Stimulated activated CD4-positive, alpha-beta T cell treated with anti-CD3 and anti-CD28 coated beads, Interleukin-1b, Interleukin-23, amount 100 ng/mL, for 4 hours (primary cell): ENCODE measurements at places on chromosomes 5 and 9.

DNA sequence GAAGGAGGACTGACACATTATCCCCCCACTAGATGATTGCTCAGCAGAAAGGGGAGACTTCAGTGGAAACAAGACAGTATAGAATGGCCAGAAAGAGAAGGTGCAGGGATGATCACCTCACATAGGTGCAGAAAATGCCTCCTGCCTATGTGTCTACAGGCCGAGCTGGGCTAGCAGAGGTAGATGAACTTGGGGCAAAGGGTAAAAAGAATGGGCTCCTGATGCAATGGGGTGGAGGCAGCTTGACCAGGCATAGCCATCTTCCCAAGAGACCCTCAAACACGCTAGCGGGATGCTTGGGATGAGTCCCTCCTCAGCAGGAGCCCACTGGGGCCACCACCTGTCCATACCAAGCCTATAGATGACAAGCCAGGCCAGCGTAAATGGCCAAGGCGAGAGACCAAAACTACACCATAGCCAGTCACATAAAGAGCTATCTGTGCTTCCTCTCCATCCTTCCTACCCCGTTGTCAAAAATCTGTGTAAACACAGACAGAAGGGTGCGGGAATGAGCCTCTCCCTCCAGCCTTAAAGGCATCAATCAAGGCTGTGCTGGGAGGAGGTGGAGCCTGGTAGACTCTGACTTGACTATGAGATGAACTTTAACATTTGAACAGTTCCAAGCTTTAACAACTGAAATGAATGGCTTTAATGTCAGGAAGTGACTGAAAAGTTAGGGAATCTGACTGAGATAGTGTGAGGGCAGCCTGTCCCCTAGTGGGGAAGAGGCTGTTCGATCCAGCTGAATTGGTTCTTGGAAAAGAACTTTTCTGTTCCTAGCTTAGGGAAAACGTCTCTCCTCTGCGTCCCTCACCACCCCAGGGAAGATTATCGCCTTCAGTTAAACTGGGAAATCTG, 10.4 kb downstream of the C9orf152 start:
- no peak for DNase-seq

DNA sequence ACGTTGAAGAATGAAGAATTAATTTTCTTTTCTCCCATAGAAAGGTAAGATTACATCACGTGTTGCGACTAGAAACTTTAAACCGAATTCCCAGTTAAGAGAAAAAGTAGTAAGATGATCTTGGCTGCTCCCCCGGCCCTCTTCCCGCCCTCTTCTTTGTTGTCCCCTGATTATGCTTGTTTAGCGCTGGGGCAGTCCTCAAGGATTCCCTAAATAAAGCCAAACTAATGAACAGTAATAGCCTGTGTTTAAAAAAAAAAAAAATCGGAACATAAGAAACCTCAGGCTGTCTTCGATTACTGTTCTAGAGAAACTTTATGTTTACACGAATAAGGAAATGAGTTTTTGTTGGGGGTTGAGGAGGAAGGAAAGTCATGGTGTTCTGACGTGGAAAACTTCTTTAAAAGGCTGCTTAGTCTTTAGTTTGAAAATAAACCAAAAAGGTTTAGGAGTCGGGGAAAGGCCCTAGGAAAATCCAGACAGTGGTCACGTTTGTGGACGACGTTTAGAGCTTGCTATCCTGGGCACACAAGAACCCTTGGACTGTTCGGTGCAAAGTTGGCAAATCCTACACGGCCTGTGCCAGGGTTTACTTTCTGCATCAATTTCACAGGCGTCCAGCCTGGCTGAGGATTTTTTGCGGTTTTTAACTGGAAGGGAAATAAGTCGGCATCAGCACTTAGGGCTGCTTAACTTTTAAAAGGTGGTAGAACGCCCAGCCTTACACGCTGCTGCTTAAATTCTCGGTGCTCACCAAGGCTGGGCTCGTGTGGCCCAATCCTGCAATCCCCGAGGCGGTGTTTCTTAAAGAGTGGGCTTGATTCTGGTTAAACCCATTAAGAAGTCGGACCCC, 1.1 kb upstream of the MAT2B start:
- peak; percentile 12 for DNase-seq

- DNase-seq, result no peak
Measured at GRCh38 chr9:134335486-134336220, 9.4 kb downstream of the RXRA start.

DNA sequence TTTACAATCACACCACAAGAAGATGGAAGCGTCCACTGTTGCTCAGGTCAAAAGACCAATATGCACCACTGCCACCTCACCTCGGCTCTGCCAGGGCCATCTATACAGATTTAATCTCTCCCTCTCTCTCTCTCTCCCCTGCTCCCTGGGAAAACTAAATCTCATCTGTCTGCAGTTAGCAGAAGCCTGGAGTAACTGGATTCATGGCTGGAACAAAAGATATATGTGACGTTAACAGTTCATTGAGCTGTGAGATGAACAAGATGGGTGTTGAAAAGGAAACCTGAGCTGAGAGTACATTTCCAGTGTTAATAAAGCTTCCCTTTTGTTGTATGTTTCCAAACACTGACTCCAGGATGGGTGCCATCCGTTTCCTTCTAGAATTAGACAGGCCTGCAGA, 369.7 kb downstream of the CDK5RAP2 start:
- DNase-seq, result no peak

DNA sequence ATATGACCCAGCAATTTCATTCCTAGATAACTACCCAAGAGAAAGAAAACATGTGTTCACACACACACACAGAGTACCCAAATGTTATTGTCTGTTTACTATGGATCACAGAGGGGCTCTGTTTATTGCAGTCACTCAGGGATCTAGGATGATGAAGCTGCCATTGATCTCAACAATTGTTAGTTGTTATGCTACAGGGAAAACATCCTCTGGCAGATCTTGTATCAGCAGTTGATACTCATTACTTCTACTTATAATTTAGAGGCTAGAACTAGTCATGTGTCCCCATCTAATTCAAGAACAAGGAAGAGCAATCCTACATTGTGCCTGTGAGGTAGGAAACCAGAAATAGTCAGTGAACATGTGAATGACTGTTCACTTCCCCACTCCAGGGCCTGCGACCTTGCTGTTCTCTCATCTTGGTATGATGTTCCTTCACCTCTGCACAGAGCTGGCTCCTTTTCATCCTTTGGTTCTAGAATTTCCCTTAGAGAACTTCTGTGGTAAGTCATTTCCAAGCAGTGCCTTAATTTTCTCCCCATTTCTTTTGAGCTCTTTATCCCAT, 30.3 kb downstream of the NMUR2 start:
- DNase-seq, result no peak

GRCh38 chr5:77305956-77306355, 95.5 kb downstream of the PDE8B start:
- DNase-seq, result no peak

DNA sequence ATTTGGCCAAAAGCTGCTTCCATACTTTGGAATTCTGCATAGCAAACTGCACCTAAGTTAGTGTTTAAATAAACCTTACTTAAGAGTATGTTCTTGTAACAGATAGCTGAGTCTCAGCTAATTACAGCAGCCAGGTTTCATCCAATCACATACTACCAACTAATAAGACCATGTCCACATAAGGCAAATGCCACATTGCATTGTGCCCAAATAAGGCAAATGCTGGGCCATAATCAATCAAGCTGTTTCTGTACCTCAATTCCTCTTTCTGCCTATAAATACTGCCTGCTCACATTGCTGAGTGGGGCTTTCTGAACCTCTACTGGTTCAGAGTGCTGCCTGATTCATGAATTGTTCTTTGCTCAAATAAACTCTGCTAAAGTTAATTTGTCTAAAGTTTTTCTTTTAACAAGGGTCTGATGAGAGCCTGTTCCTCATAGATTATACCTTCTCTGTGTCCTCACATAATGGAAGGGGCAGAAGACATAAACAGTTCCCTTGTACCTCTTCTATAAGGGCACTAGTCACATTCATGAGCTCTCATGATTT, 4.4 kb upstream of the OXCT1 start:
- DNase-seq, result no peak

DNA sequence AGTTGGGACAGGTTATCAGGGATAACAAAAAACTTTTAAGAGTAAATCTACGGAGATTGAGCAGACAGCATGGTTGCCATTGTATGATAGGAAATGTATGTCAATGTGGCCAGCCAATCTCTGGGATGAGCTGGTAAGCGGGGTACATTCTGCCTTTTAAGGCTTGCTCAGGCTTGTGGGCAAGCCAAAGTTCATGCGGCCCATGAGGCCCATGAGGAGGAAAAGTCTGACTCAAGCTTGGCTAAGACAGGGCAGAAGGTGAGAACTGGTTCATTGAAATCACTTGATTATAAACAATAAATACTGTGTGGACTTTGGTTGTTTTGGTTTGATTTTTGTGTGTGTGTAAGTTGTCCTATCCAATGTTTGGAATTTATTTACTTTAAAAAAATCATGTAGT, 997.1 kb downstream of the DNAH5 start:
- DNase-seq, result no peak

DNA sequence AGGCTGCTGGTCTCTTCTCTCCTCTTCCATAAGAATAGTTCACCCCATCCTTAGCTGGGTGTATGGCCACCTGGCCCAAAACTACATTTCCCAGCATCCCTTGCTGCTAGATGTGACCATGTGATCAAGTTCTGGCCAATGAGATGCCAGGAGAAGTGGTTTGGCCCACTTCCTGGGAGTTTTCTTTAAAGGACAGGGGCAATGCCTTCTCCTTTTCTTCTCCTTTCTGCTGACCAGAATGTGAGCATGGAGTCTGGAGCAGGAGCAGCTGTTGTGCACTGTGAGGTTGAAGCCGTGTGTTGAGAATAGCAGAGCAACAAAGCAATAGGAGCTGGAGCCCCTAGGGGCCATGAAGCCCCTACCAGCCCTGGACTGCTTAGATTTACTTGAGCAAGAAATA, 36.8 kb downstream of the C9orf50 start:
- no peak for DNase-seq

- no peak for DNase-seq
Measured at GRCh38 chr5:169011009-169011408, 289.9 kb downstream of the SLIT3 start.

GRCh38 chr9:75365196-75365595, 276.9 kb downstream of the OSTF1 start:
- DNase-seq, result no peak

DNA sequence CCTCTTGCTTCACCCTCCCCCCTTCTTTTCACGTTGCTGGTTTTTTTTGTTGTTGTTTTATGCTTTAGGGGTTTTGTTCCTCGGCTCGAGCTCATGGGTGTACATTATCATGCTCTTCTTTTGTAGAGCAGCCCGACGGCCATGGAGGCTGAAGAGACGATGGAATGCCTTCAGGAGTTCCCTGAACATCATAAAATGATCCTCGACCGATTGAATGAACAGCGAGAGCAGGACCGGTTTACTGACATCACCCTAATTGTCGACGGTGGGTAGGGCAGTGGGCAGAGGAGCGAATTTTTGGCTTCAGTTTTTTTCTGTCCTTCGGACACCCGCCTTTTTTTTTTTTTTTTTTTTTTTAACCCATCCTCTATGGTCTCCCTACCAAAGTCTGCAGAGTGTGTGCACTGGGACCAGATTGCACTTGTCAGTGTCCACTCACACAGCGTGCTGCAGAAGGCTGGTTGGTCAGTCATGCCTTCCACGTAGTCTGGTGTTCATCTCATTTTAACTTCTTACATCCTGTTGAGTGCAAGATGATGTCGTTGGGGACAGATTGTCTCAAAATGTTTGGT, 1.3 kb downstream of the ZNF131 start:
- DNase-seq, result no peak

DNA sequence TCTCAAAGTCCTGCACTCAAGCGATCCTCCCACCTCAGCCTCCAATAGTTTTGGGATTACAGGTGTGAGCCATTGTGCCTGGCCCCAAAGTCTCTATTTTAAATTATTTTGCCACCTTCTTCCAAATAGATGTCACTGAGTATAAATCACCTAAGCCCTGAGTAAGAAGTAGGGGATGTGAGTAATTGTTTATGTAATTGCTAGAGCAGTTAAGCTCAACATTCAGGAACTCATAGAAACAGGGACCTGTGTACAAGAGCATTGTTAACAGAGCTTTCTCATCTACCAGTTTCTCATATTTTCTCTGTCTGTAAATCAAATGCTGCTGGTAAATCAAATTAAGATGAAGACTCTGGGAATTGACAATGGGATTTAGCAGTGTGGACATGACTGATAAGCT, 26.3 kb downstream of the CDK7 start:
- no peak for DNase-seq

GRCh38 chr5:132758451-132758850, 11.2 kb downstream of the CCNI2 start:
- no peak for DNase-seq

DNA sequence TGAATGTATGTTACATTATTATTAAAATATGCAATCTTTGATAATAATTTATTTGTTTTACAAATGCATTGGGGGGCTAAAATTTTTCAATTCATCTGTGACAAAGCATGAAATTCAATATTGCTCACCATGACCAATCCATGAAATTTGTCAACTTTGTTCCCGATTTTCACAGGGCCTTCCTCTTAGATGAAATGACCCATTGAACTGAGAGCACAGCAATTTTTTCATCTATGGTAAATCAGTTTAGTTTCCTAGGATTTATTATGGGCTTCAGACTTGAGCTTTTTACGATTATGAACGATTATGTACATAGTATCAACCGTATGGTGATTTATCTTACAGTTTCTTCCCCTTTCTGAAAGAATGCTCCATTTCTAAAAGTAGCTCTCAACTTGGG, 157.3 kb downstream of the KIAA0825 start:
- DNase-seq, result no peak

DNA sequence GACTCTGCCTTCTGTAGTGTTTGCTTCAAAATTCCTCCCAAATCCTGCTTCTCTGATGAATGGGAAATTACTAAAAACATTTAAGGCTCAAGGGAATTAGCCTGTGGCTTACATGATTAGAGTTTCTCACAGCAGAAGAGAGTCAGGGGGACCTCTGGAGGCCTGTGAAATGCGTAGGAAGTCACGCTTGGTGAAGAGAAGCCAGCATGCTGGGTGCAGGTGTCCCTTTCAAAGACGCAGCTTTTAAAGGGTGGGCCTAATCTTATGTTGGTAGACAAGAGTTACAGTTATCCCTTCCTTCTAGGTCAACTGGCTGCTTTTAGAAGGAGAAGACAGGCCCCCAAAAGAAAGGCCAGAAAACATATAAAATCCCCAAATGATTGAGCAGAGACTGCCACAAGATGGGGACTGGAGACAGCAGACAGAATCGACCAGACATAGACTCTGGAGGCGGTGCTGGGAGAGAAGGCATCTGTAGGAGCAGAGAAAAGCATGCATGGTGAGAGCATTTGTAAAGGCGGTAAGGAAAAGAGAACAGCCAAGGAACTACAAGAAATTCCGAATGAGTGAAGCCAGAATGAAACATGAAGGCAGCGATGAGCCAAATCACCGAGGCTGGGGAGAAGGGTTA, 42.3 kb downstream of the B4GALT1 start:
- no peak for DNase-seq
